Activated CD4-positive, alpha-beta memory T cell treated with anti-CD3 and anti-CD28 coated beads, Interleukin-2, amount 10 ng/mL, durations not matched to agents 7 days and 5 days (primary cell): ENCODE measurements at places on chromosomes 3 and 15. TPM values are rescaled to one million over a fixed set of nuclear protein-coding genes. Genes with fewer than 3 reads are reported as not detected.
A peak's percentile ranks its signal among the peaks of the same experiment; 100 is the strongest.

DNA sequence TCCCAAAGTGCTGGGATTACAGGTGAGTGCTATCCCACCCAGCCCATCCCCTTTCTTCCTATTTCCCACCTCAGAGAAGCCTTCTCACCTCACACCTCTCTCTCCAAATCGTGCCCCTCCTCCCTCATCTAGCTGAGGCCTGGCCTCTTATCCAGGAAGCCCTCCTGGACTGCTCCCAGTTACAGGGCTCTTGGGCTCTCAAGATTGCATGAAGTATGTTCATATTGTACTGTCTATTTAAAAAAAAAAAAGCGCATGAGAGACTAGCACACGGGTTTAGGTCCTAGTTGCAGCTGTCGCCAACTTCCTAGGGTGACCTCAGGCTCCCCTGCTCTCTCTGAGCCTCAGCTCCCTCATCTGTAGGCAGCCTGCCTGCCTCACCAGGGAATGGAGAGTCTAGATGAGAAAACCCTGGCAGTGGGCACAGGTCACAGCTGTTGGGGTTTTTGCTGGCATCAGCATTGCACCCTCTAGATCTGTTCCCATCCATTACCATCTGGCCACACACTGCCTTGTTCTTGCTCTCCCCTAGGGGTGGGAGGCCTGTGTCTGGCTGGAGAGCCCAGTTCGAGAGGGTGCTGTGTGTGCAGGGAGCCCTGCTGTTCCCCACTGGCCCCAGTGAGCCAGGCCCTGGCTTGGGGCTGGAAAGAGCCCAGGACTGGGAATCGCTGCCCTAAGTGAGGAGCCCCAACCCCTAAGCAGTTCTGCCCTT is 24.2 kb upstream of the C15orf39 start:
- H3K36me3 ChIP-seq, result no peaks in the 10 kb centered on the region
- H3K4me1 ChIP-seq, result peaks cover 17% of the 10 kb centered on the region
- no peak overlapping the region for H3K4me3 ChIP-seq
- H3K27me3 ChIP-seq, result peaks cover 54% of the 10 kb centered on the region
- H3K27ac ChIP-seq, result no peak overlapping the region

- no peak overlapping the region for H3K4me3 ChIP-seq
- peak; percentile 31 for DNase-seq
- peaks cover 49% of the 10 kb centered on the region for H3K4me1 ChIP-seq
- H3K27ac ChIP-seq, result peak overlapping the region; percentile 59
- H3K36me3 ChIP-seq, result peaks cover 37% of the 10 kb centered on the region
These were observed 157.9 kb upstream of the SLC2A2 start for GRCh38 chr3:171184372-171184771.

- peak overlapping the region; percentile 0 for H3K27ac ChIP-seq
- peak; percentile 29 for DNase-seq
- no peaks in the 10 kb centered on the region for H3K27me3 ChIP-seq
These were observed 14.3 kb downstream of the ARL8B start for GRCh38 chr3:5136211-5136918.

Gene STRIT1
- not detected for total RNA-seq

Gene PRKCD
- 24.8 TPM for total RNA-seq

DNA sequence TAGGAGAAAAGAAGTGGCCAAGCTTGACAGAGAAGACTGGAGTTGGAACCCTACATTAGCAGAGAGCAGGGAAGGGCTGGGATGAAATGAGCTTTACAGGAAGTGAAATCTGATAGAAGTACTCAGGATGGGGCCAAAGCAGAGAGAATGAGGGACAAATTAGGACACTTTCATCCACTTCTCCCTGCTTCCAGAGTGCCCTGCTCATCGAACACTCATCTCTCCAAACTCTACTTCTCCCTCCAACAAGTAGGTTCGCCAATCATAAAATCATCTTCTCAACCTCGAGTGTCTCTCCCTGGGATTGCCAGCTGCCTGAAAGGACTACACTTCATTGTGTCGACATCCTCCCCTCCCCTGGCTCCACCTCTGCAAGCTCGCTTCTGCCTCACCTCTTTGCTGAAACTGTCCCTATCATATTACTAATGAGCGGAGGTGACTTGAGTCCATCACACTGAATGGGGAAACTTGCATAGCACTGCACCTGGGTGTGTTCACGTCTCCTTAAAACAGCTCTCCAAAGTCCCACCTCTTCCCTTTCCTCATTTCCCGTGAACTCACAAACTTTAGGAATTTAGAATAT is 365.8 kb downstream of the FOXP1 start:
- no peak for DNase-seq
- no peaks in the 10 kb centered on the region for H3K27me3 ChIP-seq
- no peak overlapping the region for H3K4me3 ChIP-seq
- H3K4me1 ChIP-seq, result peaks cover 9% of the 10 kb centered on the region
- H3K36me3 ChIP-seq, result peaks cover 3% of the 10 kb centered on the region
- no peak overlapping the region for H3K27ac ChIP-seq

- no peak for DNase-seq
- no peak overlapping the region for H3K27ac ChIP-seq
- H3K4me3 ChIP-seq, result no peak overlapping the region
- no peaks in the 10 kb centered on the region for H3K36me3 ChIP-seq
- H3K27me3 ChIP-seq, result no peaks in the 10 kb centered on the region
- H3K4me1 ChIP-seq, result no peaks in the 10 kb centered on the region
These were observed 182.4 kb upstream of the DPH6 start for GRCh38 chr15:35728219-35728940.

Gene OXTR
- total RNA-seq, result 0.73 TPM
